CD4-positive, alpha-beta T cell treated with Interleukin-4 for 1 hour (primary cell): ENCODE measurements at places on chromosomes 11 and 22.

- no peak for DNase-seq
Observed at GRCh38 chr11:2995031-2995561, 3.0 kb upstream of the NAP1L4 start.

DNA sequence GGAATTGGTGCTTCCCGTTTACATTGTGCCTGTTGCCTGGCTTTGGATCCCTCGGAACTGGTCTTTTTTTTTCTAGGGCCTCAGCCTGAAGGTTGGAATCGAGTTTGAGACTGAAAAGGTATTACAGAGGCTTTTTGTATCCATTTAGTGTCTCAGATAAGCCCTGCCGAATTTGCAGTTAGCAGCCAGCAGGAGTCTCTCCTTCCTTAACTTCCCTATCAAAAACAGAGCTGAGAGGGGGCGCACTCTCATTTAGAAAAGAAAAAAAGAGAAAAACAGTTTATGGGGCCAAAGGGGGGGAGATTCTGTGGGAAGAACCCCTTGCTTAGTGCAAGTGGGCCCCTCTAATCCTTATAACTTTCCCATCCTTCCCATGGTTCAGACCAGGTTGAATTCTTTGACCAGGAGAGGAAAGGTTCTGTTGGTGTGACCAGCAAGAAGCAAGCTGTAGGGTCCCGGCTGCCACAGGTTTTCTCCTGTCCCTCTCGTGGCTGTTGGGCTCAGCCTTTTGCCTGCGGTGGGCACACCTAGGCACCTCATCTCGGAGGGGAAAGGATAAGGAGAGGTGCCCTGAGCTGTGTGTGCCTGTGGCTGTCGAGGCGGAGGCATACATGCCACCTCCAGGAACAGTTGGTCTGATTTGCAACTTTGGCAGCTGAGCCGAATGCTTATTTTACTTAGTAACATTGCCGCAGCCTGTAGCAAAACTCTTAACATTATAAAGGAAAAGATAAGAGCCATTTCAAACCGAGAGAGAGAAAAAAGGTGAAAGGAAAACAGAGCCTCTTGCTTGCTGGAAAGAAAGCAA, 565.0 kb upstream of the CNTN5 start:
- no peak for DNase-seq

DNA sequence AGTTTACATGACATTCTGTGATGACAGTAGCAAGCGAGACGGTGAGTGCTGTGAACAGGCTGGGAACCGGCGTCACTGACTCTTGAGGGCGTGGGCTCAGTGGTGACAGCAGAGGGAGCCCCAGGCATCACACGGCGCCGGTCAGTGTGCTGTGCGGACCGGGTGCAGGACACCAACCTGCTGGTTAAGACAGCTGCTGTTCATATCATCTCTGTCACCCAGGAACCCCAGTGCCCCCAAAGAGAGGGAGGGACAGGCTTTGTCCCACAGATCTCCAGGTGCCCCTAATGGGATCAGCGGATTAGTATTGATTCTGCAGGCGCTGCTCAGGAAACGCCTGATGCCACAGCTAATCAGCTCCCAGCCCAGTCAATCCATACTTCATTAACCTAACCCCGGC, 18.4 kb downstream of the B3GAT1 start:
- DNase-seq, result no peak

DNA sequence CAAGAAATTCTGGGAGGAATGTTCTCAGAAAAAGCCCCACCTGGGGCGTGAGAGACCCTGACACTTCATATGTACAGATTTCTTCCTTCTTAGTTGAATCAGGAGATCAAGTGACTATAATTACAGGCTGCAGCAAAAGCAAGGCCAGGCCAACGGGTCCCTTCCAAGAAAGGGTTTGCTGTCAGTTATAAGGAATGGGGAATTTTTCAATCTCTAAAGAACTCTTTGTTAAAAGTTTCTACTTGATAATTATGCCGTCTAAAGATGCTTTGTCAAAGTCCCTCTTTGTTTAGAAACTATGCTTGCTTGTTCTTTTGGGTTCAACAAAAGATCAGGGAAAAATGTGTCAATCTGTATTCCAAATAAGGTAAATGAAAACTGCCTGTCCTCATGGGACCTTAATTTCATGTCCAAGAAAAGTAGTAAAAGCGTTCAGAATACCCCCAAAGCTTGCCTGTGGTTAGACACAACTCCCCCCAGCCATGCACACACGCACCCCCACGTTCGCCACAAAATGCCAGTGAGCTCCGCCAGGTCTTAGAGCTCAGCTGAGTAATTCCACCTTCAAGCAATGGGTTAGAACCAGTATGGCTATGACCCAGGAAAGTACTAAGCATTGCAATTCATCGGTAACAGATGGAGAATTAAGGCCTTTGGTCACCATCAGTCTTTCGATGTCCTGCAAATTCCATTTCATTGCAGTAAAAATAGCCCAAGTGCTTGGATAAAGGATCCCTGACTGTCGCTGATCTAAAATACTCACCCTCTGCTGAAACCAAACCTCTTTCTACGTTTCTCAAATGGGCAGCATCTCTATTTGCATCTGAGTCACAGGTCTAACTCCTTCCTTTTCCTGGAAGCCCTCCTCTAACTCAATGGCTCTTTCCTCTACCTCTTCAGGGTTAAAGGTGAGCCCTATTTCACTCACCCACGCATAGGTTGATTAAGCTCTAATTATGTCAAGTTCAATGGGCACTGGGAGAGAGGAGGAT, 419.2 kb upstream of the SYN3 start:
- no peak for DNase-seq

DNA sequence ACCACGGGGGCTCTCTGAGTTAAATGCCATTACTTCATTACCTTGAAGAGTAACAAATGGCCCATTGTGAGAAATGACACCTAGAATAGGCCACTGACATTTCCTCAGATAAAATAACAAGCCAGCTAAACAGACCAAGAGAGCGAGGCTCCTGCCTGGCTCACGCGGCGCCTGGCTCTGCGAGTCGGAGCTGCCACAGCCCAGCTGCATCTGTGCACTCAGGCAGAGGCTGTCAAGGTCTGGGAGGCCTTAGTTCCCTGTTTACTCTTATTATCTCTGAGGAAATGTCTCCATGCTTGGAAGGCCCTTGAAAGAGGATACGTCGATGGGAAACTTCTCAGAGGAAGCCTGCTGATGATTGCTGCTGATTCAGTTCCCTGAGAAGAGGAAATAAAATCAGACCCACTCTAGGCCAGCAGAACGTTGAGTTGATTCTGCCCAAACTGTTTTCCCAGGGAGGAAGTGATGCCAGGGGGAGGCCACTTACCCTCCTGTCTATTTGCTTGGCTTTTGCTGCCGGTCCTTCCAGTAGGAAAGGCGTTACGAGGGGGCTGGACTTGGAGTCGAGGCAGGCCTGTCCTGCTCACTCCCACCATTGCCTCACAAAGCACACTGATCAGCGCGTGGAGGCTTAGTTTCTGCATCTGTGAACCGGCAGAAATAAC, 208.8 kb downstream of the TBC1D22A start:
- DNase-seq, result no peak

GRCh38 chr11:66529069-66529468, 16.8 kb downstream of the ZDHHC24 start:
- no peak for DNase-seq

DNA sequence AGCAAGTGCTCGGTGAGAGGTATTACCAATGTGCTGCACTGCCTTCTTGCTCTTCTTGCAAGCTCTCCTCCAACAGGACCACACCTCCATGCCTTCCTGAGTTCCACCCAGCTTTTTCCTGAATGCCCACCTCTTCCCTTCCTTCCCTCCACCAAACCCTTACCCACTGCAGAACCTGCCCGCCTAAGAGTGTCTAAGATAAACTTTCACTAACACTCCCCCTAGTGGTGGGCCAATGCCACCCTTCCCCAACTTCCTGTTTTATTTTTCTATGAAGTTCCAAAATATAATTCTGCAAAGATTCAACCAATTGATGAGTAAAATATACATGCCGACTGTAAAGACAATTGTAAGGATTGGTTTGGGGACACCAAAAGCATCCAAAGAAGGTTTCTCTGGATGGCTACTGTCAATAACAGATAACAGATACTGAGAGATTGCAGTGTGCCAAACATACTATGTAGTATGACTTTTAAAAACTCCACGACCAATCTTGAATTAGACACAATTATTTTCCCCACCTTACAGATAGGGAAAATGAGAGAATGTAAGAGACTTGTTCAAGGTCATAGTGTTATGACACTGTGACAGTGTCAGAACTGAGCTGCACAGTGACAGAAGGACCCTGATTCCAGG, 38.6 kb upstream of the BMAL1 start:
- peak; percentile 59 for DNase-seq

DNA sequence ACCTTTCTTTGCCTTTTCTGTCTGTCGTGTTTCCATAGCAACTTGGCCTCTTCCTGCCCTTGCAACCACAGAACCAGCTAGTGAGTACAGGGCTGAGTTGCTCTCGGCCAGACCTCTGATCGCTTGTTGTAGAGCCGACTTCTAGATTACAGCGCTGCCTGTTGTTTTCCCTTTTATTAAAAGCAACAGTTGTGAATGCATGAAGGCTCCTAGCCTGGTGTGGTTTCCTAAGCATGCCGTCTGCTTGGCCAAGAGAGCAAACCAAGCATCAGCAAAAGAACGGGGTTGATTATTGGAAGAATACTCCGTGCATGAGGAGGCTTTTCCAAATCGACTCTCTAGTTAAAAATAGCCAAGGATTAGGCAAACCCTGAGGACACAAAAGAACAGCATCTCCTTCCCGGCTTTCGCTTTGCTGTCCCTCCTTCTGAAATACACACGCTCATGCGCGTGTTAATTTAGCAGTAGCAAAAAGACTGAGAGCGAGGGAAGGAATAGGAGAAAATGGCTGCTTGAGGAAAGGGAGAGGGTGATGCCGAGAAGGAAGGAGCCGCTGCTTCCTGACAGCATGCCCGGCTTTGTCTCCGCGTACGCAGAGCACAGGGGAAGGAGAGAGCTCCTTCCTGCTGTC, 71.5 kb upstream of the TTC12 start:
- no peak for DNase-seq
